ENCODE measurements at places on chromosomes 16 and 17. TPM values are rescaled to one million over a fixed set of nuclear protein-coding genes. Genes with fewer than 3 reads are reported as not detected.

The GNAO1 gene
- not detected for total RNA-seq

The CX3CL1 gene
- 3.0 TPM for total RNA-seq

The TPPP3 gene
- 0.18 TPM for total RNA-seq

The GNG13 gene
- not detected for total RNA-seq

The KRTAP3-2 gene
- not detected for total RNA-seq

The CFAP97D1 gene
- under 0.01 TPM for total RNA-seq

The TMED6 gene
- 0.13 TPM for total RNA-seq

The PRAC1 gene
- total RNA-seq = not detected

The WFIKKN1 gene
- total RNA-seq = 0.07 TPM

The FBXW10B gene
- total RNA-seq = 0.21 TPM

The GAN gene
- total RNA-seq = 15.9 TPM

The UNC45B gene
- not detected for total RNA-seq

The PIRT gene
- total RNA-seq = not detected

The CARD14 gene
- total RNA-seq = not detected

The USP43 gene
- total RNA-seq = 0.07 TPM

The ZSCAN10 gene
- total RNA-seq = not detected

The KRT20 gene
- total RNA-seq = not detected

The MMP25 gene
- total RNA-seq = 0.13 TPM

The CHAD gene
- total RNA-seq = not detected

The PYY gene
- total RNA-seq = not detected

The TP53TG3B gene
- not detected for total RNA-seq

The SOX9 gene
- not detected for total RNA-seq

The ZNF750 gene
- total RNA-seq = 0.07 TPM

The CCL18 gene
- not detected for total RNA-seq

The SPIRE2 gene
- total RNA-seq = 1.2 TPM

The TSPAN10 gene
- total RNA-seq = 0.14 TPM

The PRSS8 gene
- not detected for total RNA-seq

The ZNF174 gene
- total RNA-seq = 7.9 TPM

The RPRML gene
- 0.21 TPM for total RNA-seq

The RPTOR gene
- total RNA-seq = 19.6 TPM

The CD300E gene
- total RNA-seq = not detected

Data from pulmonary artery endothelial cell (primary cell).